T-helper 1 cell (primary cell): ENCODE measurements at places on chromosomes 6 and 20.

DNA sequence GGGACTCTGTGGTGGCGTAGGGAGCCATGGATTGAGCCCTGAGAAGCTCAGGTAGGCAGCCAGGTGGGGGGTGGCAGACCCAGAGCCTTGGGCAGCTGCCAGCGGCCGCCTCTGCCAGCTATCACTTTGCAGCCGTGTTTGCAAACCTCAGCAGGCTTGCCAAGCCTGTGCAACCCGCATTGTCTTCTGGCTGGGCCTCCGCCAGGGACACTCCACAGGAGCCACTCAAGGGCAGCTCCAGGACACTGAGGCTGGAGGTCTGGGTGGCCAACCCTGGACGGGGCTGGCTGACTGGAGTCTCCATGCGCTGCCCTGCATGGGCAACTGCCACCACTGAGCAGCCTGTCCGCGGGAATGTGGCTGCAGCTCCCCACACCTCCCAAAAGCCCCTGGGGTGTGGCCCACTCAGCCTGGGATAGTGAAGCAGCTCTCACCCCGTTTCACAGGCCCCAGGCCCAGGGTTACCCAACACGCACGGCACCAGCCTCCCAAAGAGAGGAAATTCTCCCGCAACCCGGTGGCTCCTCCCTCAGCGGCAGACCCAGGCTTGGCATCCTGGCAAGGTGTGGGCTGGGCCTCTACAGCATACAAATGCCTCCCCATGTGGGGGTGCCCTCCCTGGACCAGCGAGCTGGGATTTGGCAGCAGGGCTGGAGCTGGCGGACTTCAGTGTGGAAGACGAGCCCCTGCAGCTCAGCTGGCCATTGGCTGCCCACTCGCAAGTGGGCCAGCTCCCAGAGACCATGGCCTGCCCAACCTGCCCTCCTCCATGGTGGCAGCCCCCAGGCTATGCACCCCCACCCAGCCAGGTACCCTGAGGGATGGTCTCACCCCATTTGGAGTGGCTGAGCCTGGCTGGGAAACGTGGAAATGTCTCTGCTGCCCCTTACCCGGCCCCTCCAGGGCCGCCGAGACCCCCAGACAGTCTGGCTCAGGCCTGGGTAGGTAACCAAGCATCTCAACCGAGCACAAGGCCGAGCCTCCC, 2.9 kb downstream of the CHRNA4 start:
- no peak for DNase-seq

GRCh38 chr20:59814840-59815340, 118.5 kb downstream of the SYCP2 start:
- DNase-seq, result no peak

GRCh38 chr6:10678456-10678855, 16.0 kb downstream of the C6orf52 start:
- no peak for DNase-seq

GRCh38 chr6:132464538-132465256, 48.2 kb downstream of the STX7 start:
- no peak for DNase-seq

- DNase-seq, result no peak
Measured at GRCh38 chr20:1577906-1578305, 20.4 kb upstream of the SIRPD start.

GRCh38 chr6:31586599-31587281, 663 bp downstream of the LST1 start:
- DNase-seq, result no peak

- DNase-seq, result no peak
Measured at GRCh38 chr6:130895516-130895915, 68.3 kb downstream of the SMLR1 start.

DNA sequence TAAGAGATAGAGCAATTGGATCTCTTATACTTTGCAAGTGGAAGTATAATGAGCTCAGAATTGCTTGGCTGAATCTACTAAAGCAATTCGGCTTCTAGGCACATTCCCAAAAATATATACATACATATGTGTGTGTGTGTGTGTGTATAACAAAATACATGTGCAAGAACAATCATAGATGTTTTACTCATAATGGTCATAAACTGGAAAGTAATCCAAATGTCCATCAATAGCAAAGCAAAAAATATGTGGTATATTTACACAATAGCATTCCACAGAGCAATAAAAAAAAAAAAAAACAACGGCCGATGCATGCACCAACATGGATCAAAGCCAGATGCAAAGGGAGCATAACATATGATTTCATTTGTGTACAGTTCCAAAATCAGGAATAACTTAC, 707.9 kb downstream of the RFPL4B start:
- no peak for DNase-seq

GRCh38 chr6:113320653-113321052, 536.5 kb upstream of the MARCKS start:
- DNase-seq, result no peak

GRCh38 chr6:129980821-129981220, 37.6 kb upstream of the L3MBTL3 start:
- no peak for DNase-seq

DNA sequence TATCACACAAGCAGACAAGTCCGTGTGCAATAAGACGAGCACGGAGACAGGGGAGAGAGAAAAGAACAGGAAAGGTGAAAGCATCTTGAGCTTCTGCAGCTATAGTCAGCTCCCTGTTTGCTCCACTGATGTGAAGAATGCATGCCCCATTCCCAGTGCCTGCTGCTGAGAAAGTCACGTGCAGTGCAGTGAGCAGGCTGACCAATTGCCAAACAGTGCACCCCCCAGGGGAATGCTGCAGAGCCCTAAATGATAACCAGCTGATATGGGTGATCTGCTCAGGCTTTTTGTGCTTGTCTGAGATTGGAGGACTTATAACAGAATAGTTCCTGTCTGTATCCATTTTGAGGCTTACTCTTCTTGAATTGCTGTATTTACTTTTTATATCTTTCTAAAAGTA, 121.5 kb downstream of the PACRG start:
- DNase-seq, result no peak

GRCh38 chr6:4356899-4357659, 221.7 kb upstream of the ECI2 start:
- no peak for DNase-seq

- DNase-seq, result no peak
Measured at GRCh38 chr20:48807586-48808381, 20.0 kb downstream of the PREX1 start.

GRCh38 chr20:53692465-53693067, 98.9 kb upstream of the ZNF217 start:
- no peak for DNase-seq

DNA sequence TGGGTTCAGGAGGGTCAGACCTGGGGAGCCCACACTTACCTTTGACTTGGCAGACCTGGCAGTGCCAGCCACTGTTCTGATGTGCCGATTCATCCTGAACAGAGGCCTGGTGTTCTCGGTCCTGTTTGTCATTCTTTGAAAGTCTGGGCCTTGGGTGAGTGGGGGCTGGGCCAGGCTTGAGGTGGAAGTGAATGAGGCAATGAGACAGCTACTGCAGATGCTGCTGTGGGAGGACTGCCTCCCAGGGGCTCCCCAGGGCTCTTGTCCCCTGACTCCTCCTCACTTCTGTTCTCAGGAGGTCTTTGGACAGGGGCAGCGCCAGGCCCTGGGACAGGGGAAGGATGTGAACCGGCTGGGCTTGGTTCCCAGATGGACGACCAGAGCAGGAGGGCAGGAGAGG, 5.6 kb upstream of the TREML4 start:
- no peak for DNase-seq

GRCh38 chr6:133277228-133277899, 36.2 kb downstream of the EYA4 start:
- no peak for DNase-seq

GRCh38 chr6:127202676-127203075, 64.0 kb upstream of the RNF146 start:
- no peak for DNase-seq

DNA sequence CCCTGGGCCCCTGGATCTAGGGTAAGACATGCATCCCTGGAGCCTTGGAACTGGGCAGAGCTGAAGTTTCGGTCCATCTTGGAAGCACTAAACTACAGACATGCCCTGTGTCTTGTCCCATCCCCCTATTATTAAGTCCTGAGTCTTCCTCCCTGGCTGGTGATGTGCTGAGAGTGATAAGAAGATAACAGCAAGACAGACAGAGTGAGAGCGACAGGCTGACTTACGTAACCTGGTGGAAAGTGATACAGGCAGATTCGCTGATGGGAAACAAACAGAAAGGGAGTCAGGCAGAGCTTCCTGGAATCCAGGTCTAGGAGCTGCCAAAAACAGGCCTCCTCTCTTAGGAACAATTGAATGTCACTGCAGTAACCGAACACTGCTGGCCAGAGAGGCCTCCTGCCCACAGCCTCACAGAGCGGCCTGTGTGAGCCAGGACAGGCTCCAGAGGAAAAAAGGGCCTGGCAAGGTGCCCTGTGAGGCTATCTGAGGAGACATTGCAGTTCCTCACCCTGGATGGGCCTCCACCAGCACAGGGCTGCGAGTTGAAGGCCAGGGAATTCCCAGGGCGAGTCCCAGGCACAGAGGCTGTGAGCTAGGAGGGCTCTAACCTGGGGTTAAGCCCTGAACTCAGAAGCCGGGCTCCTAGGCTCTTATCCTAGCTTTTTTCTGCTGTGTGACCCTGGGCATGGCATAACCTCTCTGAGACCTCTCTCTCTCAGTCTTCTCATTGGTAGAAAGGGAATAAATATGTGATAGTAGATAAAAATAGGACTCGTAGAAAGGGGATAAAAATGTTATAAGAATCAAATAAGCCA, 34.2 kb upstream of the B4GALT5 start:
- no peak for DNase-seq

- peak; percentile 55 for DNase-seq
Measured at GRCh38 chr6:90110971-90111370, 185.7 kb downstream of the BACH2 start.

GRCh38 chr6:117233145-117233544, 32.2 kb upstream of the VGLL2 start:
- DNase-seq, result no peak

GRCh38 chr6:114274836-114275235, 68.0 kb downstream of the HS3ST5 start:
- DNase-seq, result no peak

DNA sequence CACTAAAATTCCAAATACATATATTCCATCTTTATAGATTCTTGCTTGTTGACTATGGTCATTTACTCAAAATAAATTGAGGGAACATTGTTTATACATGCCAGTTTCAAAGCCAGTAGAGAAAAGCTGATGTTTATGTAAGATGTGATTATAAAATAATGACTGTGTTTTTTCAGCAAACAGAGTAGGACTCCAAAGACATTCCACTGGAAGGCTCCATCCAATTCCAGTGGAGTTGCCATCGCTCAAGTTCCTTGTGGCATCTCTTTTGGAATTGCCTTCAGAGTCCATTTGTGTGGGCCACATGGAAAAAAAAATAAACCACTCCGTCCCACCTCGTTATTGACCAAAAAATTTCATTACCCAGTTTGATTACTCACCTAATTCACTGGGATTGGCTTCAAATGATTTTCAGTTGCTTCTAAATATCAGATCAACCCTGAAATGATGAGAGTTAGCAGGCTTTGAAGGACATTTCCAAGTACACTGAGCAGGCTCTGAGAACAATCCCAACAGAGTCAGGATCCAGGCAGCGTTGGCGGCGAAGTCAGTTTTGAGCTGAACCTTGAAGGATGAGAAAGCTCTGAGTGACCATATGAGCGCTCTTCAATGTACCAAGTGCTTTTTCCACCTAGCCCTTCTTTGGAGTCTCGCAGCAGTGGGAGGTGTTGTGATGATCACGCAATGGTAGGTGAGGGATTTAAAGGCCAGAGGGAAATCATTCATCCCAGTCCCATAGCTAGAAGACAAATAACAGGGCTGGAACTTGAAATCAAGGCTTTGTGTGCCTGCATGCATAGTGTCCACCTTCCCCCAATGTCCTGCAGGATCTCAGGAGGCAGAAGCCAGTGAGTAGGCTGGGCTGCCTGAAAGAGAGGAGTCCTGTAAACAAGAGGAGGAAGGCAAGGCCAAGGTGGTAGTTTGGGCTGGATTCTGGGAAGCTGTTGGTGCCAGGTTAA, 281.7 kb downstream of the CDC5L start:
- DNase-seq, result no peak

- no peak for DNase-seq
Measured at GRCh38 chr6:73085443-73085871, 139.8 kb downstream of the KHDC1L start.

GRCh38 chr6:72721346-72721745, 99.5 kb downstream of the KCNQ5 start:
- DNase-seq, result no peak

GRCh38 chr6:5287205-5287965, 26.1 kb downstream of the FARS2 start:
- no peak for DNase-seq

GRCh38 chr20:35312318-35312717, 20.1 kb upstream of the FAM83C start:
- DNase-seq, result no peak

DNA sequence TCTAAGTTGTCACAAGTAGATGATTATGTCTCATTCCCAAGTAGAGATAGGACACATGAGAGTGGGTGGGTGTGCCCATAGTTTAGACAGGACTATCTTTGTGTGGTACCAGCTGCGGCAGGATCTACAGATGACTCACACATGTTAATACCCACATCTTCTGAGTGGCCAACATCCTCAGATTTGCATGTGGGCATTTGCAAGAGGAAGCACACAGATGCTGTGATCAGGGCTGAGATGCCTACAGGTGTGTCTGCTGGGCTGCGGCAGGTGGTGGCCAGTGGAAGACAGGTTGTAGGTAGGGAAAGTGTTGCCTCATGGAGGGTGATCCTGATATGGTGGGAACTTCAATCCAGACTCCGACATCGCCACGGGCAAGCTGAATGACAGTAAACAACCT, 50.8 kb downstream of the UTRN start:
- DNase-seq, result no peak

GRCh38 chr6:104402572-104402971, 457.1 kb downstream of the HACE1 start:
- DNase-seq, result no peak

- DNase-seq, result no peak
Measured at GRCh38 chr6:125824946-125825771, 34.4 kb downstream of the NCOA7 start.

- no peak for DNase-seq
Measured at GRCh38 chr20:17663040-17663399, 19.0 kb downstream of the RRBP1 start.

DNA sequence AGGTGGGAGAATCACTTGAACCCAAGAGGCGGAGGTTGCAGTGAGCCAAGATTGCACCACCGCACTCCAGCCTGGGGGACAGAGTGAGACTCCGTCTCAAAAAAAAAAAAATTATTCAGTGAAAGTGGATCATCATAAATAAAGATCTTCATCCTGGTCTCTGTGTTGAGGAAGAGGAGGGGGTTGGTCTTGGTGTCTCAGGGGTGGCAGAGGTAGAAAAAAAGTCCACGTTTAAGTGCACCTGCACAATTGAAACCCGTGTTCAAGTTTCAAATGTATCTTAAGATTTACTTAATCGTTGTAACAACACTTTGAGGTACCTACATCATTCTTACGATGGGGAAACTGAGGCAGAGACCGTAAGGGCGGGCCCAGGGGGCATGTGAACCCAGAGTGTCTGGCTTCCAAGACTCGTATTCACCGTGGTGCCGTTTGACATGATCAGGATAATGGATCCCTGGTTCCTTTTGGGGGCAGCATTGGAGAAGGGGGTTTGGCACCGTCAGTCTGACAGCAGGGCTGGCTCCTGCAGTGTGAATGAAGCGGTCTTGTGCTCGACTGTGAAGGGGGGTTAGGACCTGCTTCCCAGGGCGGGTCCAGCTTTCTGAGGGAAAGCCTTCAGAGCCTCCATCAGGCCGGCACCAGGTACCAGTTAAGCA, 32.9 kb upstream of the ID1 start:
- DNase-seq, result no peak

GRCh38 chr20:56458206-56458821, 10.1 kb upstream of the RTF2 start:
- DNase-seq, result no peak
